ENCODE measurements at places on chromosomes 1 and 21. TPM values are rescaled to one million over a fixed set of nuclear protein-coding genes. Genes with fewer than 3 reads are reported as not detected.

DNA sequence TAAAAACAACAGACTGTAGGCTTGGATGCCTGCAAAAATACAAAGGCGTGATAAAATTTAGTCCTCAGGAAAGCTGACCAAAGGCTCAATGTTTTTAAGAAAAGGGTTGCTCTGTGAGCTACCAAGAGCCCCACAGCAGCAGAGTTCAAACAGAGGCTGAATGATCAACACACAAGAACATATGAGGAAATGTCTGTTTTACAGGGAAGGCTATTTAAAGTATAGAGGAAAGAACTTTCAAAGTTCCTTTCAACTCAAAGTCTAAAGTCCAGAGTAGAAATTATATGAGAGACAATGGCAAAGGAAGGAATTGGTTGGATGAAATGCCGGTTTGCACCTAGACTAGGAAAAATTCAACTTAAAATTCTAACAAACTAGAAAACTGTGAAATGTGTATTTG lies 8.6 kb downstream of the CLSTN1 start:
- no peak for DNase-seq
- H3K4me3 ChIP-seq: no peak overlapping the region
- H3K27ac ChIP-seq: no peak overlapping the region
- no peaks in the 10 kb centered on the region for H3K27me3 ChIP-seq

GRCh38 chr1:209576392-209577197 lies 6.9 kb upstream of the CAMK1G start:
- peak; percentile 98 for DNase-seq
- H3K4me1 ChIP-seq: peaks cover 12% of the 10 kb centered on the region
- H3K27me3 ChIP-seq: no peaks in the 10 kb centered on the region
- H3K27ac ChIP-seq: no peak overlapping the region
- H3K4me3 ChIP-seq: no peak overlapping the region

DNA sequence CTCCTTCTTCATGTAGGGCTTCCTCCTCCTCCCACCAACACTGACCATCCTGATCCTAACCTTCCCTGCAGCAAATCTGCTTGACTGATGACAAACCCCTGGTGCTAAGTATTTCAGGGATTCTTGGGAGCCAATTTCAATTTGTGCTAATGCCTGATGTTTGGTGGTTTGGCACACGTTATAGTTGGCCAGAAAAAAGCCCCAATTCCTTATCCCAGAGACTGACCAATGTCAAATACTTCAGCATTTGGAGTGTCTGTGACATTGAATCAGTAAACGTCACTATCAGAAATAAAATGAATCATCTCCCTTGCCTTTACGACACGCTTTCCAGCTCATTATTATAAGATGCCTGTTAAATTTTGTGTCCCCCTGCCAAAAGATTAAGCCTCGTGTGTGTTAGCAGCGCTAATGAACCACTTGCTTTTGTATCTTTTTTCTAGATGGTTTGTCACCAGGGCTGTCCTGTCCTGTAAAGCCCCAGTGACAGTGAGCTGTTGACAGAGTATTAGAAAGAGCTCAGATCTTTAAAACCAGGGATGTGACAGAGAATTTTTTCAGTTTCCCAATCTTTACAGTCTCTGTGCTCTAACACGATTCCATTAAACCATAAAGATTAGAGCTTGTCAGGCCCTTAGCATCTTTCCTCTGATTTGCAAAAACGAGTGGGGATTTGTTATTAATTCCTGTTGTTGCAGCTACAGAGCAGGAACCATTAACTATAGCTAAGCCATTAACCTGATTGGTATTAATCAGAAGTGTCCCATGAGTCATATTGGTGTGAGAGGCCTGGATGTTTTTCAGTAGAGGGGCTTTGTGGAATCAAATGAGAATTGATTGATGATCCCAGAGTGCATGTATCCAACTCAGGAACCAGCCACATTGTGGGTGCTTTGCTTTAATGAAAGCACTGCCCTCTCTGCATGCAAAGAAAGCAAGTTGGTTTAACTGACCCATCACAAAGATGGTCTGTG lies 665.1 kb upstream of the PLXNA2 start:
- H3K4me3 ChIP-seq: no peak overlapping the region
- peaks cover 4% of the 10 kb centered on the region for H3K4me1 ChIP-seq
- H3K36me3 ChIP-seq: no peaks in the 10 kb centered on the region

DNA sequence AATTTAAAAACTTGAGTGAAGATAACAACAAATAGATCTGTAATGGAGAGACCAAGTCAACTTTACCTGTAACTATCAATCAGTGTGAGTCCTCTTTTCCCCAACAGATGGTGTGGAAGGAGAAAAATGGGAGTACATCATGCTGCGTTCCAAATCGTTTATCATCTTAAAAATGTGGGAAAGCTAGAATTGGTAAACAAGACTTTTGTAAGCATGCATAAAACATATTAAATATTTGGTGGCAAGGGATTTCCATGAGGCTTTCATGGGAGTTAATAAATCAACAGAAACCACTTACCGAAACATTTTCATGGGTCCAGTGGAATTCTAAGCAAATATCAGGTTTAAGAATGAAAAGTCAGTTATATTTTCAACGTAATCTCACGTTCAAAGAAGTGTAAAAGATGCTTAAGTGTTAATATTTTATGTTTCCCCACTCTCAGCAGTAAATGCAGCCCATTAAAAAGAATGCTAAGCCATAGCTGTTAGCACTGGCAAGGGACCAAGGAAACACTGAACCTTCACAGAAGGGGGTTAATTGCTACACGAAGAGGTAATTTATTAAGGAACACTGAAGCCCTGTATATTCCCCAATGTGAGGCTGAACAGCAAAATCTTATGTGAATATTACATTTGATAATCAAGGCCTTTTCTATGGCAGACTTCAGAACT lies 117.0 kb downstream of the ZC3H11B start:
- DNase-seq: no peak
- no peak overlapping the region for H3K27ac ChIP-seq
- no peaks in the 10 kb centered on the region for H3K36me3 ChIP-seq
- no peaks in the 10 kb centered on the region for H3K27me3 ChIP-seq
- no peak overlapping the region for H3K4me3 ChIP-seq

DNA sequence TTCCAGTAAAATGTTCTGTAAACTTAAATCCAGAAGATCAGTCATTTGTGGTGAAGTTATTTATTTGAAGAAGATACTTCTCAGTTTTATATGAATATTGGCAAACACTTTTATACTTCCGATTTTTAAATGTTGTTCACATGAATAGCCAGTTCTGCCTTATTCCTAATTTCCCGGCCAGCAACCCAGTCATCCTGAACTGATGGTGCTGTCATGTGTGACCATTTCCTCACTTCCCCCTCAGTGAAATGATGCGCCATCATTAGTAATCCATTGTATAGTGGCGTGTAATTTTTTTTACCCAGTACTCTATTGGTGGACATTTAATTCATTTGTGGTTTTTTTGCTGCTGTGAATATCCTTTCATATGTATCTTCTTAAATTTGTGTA lies 16.4 kb downstream of the GPSM2 start:
- H3K27ac ChIP-seq: no peak overlapping the region
- no peak overlapping the region for H3K4me3 ChIP-seq
- DNase-seq: peak; percentile 34
- no peaks in the 10 kb centered on the region for H3K36me3 ChIP-seq
- H3K4me1 ChIP-seq: peaks cover 13% of the 10 kb centered on the region
- H3K27me3 ChIP-seq: no peaks in the 10 kb centered on the region

DNA sequence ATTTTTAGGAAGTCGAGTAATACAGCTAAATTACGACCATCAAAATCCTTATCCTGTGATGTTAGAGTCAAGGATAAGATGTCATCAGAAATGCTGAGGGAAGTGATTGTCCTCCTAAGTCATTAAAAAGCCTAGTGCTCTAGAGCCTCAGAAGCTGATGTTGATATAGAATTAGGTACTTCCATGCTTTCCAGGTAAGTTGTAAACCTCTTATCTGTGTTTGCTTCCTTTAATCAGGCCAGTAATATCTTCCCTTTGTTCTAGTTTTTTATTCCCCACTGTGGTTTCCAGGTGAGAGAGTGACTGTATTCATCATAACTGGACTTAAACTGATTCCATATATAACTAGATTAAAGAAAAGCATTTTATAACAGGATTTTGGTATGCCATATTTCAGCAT lies 44.4 kb downstream of the SMG7 start:
- no peak overlapping the region for H3K4me3 ChIP-seq
- peaks cover 29% of the 10 kb centered on the region for H3K4me1 ChIP-seq
- no peak overlapping the region for H3K27ac ChIP-seq
- DNase-seq: no peak
- peaks cover 30% of the 10 kb centered on the region for H3K36me3 ChIP-seq

- DNase-seq: no peak
- peaks cover 25% of the 10 kb centered on the region for H3K36me3 ChIP-seq
- no peaks in the 10 kb centered on the region for H3K27me3 ChIP-seq
Measured at GRCh38 chr1:205623646-205624045, 8.2 kb downstream of the ELK4 start.

DNA sequence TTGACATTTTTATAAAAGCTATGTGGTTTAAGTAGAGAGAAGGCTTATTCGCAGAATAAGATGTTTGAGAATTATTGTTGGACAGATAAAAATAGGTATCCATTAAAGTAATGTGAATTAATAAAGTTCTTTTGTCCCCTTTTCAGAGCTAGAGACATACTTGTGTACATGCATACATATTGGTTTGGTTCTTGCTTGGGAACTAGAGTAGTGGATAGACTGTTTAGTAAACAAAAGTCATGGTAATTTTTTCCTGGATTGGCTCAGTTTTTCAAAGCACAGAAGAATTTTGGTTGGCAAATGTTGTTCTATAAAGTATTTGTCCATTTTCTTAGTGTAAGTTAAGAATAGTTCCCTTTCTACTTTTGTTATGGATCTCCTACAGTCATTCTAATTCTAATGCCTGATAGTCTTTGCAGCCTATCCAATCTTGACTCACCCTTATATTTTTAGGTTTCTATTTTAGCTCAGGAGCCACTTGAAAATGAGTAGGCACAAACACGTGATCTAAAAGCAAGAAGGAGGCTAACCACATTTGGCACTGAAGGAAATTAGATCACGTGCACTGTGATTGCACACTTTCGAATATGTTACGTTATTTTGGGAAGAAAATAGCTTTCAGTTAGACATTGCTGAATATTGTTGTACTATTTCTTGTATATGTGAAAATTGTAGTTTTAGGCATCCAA lies 47.0 kb downstream of the RABGAP1L start:
- H3K27ac ChIP-seq: no peak overlapping the region
- no peak overlapping the region for H3K4me3 ChIP-seq
- no peak for DNase-seq
- no peaks in the 10 kb centered on the region for H3K36me3 ChIP-seq
- no peaks in the 10 kb centered on the region for H3K27me3 ChIP-seq
- H3K4me1 ChIP-seq: no peaks in the 10 kb centered on the region

DNA sequence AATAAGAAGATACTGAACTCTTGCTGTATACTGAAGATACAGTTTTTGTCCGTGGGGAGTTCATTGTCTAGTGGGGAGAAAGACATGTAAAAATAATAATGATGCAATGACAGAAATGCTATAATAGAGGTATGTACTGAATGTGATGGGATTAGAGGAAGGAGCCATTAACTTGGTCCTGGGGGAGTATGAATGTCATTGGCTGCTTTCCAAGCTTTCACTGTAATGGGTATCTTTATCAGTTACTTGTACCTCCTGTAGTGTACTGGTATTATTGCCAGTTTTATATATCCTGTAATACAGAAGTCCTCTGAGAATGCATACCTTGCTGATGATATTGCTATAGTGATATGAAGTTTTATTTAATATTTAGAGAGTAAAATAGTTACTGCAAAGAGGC lies 7.4 kb downstream of the BTBD8 start:
- H3K27ac ChIP-seq: no peak overlapping the region
- H3K4me1 ChIP-seq: no peaks in the 10 kb centered on the region
- H3K27me3 ChIP-seq: no peaks in the 10 kb centered on the region
- no peak for DNase-seq

DNA sequence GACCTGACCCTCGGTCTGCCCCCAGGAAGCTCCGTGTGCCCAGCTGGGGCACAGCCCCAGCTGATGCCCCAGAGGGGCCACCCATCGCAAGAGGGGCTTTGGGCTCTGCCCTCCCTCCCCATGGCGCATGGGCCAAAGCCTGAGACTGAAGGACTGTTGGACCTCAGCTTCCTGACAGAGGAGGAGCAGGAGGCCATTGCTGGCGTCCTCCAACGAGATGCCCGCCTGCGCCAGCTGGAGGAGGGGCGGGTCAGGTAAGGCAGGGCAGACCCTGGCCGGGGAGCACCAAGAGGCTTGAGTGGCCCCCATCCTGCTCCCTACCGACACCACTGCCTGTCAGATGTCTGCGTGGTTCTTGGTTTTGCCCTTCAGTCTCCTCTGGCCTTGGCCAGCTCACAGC lies 3.5 kb downstream of the SYTL1 start:
- no peaks in the 10 kb centered on the region for H3K36me3 ChIP-seq
- peaks cover 51% of the 10 kb centered on the region for H3K4me1 ChIP-seq
- DNase-seq: no peak
- H3K27ac ChIP-seq: no peak overlapping the region
- H3K4me3 ChIP-seq: no peak overlapping the region

DNA sequence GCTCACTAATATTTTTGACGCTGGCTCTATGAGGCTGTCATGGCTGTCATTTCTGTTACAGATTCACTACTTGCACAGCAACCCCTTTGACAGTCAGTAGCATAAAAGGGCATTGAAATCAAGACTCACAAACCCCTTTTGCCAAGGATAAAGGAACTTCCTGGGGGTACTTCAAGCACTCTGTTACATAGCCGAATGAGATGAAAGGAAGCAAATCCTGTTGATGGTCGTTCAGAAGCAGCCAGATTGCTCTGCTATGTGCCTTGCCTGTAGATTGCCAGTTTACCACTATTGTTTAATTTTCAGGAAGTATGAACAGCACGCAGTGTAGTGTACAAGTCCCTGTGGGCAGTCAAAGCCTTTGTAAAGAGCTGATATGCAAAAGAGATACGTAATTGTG lies 296.2 kb downstream of the LRRIQ3 start:
- no peaks in the 10 kb centered on the region for H3K36me3 ChIP-seq
- H3K27ac ChIP-seq: no peak overlapping the region
- H3K27me3 ChIP-seq: peaks cover 35% of the 10 kb centered on the region
- H3K4me3 ChIP-seq: no peak overlapping the region
- H3K4me1 ChIP-seq: no peaks in the 10 kb centered on the region

- H3K27ac ChIP-seq: peak overlapping the region; percentile 92
- no peaks in the 10 kb centered on the region for H3K36me3 ChIP-seq
- no peaks in the 10 kb centered on the region for H3K27me3 ChIP-seq
- H3K4me3 ChIP-seq: peak overlapping the region; percentile 1
Measured at GRCh38 chr1:54971317-54971791, 9.1 kb upstream of the TMEM61 start.

DNA sequence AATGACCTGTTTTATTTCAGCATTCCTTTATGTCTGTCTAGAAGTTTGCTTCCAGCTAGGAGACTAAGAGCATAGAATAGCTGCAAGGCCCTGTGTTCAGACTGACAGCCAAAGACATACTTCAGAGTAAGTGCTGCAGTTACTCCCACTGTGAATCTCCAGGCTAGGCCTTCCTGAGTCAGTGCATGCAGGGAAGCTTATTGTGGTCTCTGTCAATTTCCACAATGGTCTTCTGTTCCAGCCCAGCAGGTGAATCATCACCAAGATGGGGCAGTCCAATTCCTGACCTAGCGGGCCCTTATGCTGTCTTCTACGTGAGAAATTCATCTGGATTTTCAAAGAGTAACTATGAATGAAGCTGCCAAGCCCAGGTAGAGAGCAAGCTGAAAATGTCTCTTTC lies 146.3 kb upstream of the C8B start:
- H3K4me3 ChIP-seq: no peak overlapping the region
- no peak overlapping the region for H3K27ac ChIP-seq
- peaks cover 7% of the 10 kb centered on the region for H3K27me3 ChIP-seq
- no peak for DNase-seq
- H3K4me1 ChIP-seq: no peaks in the 10 kb centered on the region
- H3K36me3 ChIP-seq: no peaks in the 10 kb centered on the region

Gene SLC1A7
- total RNA-seq: 0.23 TPM

Gene PYHIN1
- total RNA-seq: not detected

Gene SON
- total RNA-seq: 373 TPM

Gene HES5
- 1.8 TPM for total RNA-seq

Gene FCAMR
- total RNA-seq: not detected

Gene PPM1J
- 1.4 TPM for total RNA-seq

Gene ATP13A2
- 48.4 TPM for total RNA-seq

Gene AK4
- total RNA-seq: 98.9 TPM

Data from PC-3 (cell line).